SJCRH30 (cell line): ENCODE measurements at places on chromosomes 6 and 20. TPM values are rescaled to one million over a fixed set of nuclear protein-coding genes. Genes with fewer than 3 reads are reported as not detected.

FILIP1 gene
- 0.08 TPM in 2 replicates for total RNA-seq

PTGIS gene
- total RNA-seq: 0.28 and 0.56 TPM in 2 replicates

GMPR gene
- 28.7 and 29.3 TPM in 2 replicates for total RNA-seq

EPPIN gene
- not detected in 2 replicates for total RNA-seq

DNA sequence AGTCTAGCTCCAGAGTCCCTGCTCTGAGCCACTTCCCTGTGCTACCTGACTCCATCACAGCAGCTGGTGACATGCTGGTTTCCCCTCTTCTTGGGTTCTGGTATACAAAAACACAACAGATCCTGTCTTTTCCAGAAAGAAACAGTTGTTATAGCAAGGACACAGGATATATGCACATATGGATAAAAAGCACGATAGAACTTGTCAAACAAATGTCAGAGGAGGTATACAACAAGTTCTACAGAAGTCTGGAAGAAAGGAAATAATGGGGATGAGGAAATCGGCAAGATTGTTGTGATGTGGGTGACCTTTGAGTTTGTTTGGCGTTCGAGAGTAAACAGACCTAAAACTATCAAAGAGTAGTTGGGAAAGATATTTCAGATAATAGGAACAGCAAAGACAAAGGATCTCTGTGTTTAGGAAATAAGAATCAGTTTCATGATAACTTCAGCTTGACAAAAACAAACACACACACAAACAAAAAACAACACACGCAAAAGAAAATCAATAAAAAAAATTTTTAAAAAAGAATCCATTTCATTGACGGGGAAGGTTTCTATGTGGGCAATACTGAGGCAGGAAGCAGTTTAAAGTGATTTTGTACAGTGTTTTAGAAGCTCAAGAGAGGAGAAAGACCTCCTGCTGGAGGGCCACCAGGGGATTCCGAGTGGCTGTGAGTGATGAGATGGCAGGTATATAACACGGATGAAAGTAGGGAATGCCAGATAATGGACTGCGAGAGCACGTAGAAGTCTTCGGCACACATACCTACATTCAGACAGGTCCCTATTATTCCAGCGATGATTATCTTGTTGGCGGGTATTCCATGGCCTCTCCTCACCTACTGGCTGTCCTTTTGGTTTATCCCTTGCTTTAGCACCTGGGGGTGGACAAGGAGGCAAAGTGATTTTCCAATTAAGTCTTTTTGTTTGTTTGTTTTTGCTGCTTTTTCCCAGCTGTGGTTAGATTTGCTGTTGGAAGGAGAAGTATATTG lies 174.9 kb downstream of the HS3ST5 start:
- no peaks in the 10 kb centered on the region for H3K36me3 ChIP-seq
- DNase-seq: no peak
- no peak overlapping the region for H3K4me3 ChIP-seq
- no peaks in the 10 kb centered on the region for H3K4me1 ChIP-seq
- no peaks in the 10 kb centered on the region for H3K27me3 ChIP-seq
- no peak overlapping the region for H3K27ac ChIP-seq

GRCh38 chr6:140181876-140182275 lies 807.4 kb upstream of the CITED2 start:
- no peaks in the 10 kb centered on the region for H3K4me1 ChIP-seq
- no peak overlapping the region for H3K27ac ChIP-seq
- H3K4me3 ChIP-seq: no peak overlapping the region
- no peaks in the 10 kb centered on the region for H3K27me3 ChIP-seq

DNA sequence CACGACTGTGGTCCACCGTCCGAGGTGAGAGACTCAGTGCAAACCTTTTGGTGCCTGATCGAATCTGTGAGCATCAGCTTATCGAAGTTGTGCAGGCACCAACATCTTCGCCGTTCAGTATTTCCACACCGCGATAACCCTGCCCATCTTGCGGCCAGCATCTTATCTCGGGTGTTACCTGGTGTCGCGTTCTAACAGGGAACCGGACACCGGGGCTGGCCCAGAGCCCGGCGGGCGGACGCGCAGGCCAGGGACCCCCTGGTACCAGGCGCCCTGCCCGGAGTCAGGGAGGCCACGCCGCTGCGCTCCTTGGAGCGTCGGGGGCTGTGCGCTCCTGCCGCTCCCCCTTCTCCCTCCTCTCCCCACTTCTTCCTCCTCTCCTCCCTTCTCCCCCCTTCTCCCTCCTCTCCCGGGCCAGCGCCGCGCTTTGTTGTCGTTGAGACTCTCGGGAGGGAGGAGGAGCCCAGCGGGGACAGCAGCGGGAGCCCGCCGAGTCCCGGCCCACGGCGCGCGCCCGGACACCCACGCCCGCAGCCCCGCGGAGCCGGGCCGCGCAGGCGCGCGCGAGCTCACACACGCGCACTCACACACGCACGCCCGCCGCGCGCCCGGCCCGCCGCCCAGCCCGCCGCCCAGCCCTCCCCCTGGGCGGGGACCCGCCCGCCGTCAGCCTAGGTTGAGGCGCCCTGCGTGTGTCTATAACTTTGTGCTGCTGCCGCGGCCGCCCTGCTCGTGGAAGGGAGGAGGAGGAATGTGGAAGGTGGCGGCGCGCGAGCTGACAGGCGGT lies 1.4 kb upstream of the FOXO3 start:
- H3K4me1 ChIP-seq: peaks cover 5% of the 10 kb centered on the region; the same call in 1 of the 2 replicates
- peak overlapping the region; percentile 85 for H3K4me3 ChIP-seq
- H3K27me3 ChIP-seq: no peaks in the 10 kb centered on the region
- H3K27ac ChIP-seq: peak overlapping the region; percentile 61

DNA sequence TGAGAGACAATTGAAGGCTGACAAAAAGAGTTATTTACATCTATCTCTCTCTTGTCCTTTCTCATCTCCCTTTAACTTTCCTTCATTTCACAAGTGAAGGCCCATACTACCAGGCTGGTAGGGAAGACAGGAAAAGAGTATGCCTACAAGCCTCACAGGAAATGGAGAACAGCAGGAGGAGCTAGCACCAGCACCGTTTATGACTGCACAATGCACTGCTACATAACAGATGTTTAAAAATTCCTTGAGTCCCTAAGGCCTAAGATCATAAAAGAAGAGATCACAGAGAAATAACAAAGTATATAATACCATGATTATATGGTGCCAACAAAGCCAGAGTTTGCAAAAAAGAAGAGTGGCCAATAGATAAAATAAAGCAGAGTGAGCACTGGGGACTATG lies 194.8 kb downstream of the UNC5CL start:
- no peaks in the 10 kb centered on the region for H3K36me3 ChIP-seq
- no peaks in the 10 kb centered on the region for H3K4me1 ChIP-seq
- peaks cover 3% of the 10 kb centered on the region for H3K27me3 ChIP-seq

DNA sequence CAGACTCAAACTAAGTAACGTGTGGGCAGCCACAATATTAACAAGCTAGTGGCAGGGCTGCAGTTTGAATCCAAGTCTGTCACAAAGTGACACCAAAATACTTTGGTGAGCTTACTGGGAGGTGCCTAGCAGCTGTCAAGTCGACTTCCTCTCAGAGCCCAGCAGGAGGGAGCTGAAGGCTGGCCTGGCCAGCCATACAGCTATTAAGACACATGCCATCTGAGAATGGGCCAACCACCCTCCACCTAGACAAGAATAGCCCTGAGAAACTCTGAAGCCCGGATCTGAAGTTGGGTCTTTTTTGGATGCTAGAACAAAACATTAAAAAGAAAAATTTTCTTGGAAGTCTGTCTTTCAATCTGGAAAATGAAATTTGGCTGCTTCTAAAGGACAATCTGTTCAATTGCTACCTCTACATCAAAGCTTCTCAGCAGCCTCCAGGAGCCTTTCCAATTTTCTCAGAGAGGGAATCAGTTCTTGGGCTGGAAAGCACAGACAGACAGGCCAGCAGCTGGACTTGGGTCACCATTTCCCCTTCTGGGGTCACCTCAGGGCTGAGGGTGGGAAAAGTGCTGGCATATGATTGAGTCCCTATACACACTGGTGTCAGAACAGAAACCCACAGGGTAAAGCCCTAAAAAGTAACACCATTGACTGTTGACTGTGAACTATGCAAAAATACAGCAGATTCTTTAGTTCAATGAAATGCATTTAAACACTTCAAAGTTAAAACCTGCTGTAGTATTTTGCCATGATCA lies 42.9 kb downstream of the UQCC1 start:
- peaks cover 18% of the 10 kb centered on the region for H3K4me1 ChIP-seq
- DNase-seq: peak; percentile 88
- peak overlapping the region; percentile 26 for H3K27ac ChIP-seq
- peaks cover 35% of the 10 kb centered on the region for H3K36me3 ChIP-seq
- no peak overlapping the region for H3K4me3 ChIP-seq

- no peak overlapping the region for H3K27ac ChIP-seq
- DNase-seq: peak; percentile 20
- no peaks in the 10 kb centered on the region for H3K36me3 ChIP-seq
- H3K4me3 ChIP-seq: no peak overlapping the region
- H3K4me1 ChIP-seq: no peaks in the 10 kb centered on the region
- no peaks in the 10 kb centered on the region; the same call in 1 of the 2 replicates for H3K27me3 ChIP-seq
These were observed 114.2 kb downstream of the SNX5 start for GRCh38 chr20:17854307-17854903.

DNA sequence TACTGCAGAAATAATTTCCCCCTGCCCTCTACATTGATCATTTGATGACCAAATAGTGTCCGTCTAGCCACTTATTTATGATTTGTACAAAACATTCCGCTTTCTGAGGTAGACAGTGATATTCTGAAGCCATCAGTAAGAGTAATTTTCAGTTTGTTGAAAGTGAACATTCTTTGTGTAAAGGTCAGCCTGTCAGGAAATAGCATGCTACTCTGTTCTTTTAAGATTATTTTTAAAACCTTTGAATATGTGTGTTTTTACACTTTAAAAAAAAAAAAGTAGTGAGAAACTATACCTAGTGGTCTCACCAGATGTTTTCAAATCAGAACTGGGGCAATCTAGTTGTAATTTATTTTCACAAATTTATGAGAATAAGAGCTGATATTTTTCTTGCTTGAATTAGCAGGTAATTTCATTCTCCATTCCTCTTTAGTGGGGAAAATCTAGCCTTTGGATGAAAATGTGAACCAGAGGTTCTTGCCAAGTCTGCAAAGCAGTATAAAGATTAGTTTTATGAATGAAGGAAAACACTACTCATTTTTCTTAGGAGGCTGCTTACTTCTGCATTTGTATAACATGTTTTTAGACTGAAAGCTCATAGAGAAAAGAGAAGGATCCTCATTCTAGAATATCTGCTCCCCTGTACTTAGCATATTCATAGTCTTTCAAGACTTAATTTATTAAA lies 12.1 kb upstream of the REV3L start:
- H3K27ac ChIP-seq: no peak overlapping the region
- no peaks in the 10 kb centered on the region for H3K36me3 ChIP-seq
- no peaks in the 10 kb centered on the region for H3K4me1 ChIP-seq
- no peaks in the 10 kb centered on the region for H3K27me3 ChIP-seq
- H3K4me3 ChIP-seq: no peak overlapping the region

GRCh38 chr6:37236921-37237320 lies 20.7 kb upstream of the TBC1D22B start:
- no peak for DNase-seq
- no peaks in the 10 kb centered on the region for H3K27me3 ChIP-seq
- no peaks in the 10 kb centered on the region for H3K36me3 ChIP-seq
- H3K27ac ChIP-seq: no peak overlapping the region

- H3K4me1 ChIP-seq: no peaks in the 10 kb centered on the region
- no peaks in the 10 kb centered on the region for H3K27me3 ChIP-seq
- H3K27ac ChIP-seq: no peak overlapping the region
- no peak for DNase-seq
- H3K36me3 ChIP-seq: no peaks in the 10 kb centered on the region
- no peak overlapping the region for H3K4me3 ChIP-seq
These were observed 61.3 kb downstream of the TRERF1 start for GRCh38 chr6:42390228-42390934.
